ENCODE measurements at places on chromosomes 5 and 9.

DNA sequence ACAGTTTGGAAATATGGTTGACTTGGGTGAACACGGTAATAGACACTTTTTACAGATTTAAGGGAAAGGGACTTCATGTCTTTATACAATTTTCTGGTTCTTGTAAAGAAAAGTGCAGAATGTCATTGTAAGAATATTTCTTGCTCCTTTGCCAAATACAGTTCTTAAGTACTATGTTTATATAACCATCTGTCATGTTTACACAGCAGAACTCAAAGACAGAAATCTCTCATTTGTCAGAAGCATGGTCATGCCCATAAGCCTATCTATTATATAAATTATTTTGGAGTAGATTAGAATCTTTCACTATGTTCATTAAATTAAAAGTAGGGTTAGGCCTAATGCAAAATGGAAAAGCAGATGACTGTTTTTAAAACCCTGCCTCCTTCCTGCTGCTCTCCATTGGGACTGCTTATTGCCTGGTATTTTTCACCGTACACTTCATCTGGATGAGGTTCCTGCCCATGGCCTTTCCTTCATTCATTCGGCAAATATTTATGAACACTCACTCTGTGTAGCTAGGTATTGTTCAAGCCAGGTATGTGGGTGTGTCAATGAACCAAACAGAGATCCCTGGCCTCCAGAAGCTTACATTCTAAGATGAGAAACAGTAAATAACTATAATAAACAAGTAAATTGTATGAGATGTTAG lies 558.1 kb downstream of the NR2F1-AS1 start:
- DNase-seq = no peak

GRCh38 chr9:131672451-131672850 lies 67.4 kb downstream of the RAPGEF1 start:
- no peak for DNase-seq

GRCh38 chr5:150341331-150341730 lies 16.2 kb upstream of the TCOF1 start:
- DNase-seq = no peak

GRCh38 chr5:155591273-155591672 lies 577.7 kb downstream of the KIF4B start:
- DNase-seq = no peak

DNA sequence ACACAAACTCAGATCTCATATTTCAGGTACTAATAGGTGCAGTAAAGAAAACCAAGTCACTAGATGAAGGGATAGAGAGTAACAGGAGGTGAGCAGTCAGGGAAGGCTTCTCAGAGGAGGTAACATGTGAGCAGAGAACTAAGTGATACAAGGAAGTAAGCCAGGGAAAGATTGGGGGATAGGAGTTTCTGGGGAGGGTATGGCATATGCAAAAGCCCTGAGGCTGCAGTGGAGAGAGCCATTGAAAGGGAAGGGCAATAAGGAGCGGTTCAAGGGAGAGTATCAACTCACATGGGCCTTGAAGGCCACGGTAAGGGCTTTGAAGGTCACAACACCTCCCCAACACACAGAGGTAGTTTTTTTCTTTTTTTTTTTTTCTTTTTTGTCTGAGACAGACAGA lies 6.9 kb downstream of the OLFML2A start:
- DNase-seq = no peak

DNA sequence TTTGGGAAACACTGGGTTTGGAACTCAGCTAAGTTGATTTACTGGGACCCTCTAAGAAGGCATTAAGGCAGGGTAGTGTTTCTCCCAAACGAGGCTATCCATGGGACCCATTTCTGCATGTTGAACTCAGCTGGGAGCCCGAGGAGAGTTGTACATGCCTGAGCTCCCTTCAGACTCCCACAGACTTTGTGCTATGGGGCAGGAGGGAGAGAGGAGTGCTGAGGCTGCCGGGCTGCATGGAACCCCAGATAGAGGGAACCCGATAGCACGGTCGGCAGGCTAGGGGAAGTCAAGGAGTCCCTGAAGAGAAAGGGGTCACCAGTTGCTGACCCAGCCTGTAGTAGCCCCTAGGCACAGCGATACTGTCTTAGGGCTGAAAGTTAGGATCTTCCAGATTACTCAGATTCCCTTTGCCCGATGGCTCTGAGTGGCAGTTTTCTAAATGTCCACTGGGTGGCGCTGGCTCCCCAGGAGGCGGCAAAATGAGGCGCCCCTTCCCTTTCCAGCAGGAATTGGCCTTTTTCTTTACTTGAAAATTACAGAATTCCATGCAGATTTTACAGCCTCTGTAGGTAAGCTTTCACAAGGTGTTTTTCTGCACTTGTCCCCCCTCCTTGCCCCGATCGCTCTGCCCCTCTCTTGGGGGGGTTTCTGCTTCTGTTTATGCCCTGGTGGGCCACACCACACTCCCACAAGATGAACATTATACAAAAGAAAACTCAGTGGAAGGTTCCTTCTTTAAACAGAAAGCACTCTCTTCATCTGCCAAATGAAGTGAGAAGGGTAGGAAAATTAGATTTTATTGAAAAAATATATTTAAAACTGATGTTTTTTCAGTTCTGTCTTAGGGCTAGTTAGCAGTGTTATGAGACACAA lies 17.8 kb downstream of the NANS start:
- DNase-seq = peak; percentile 86

- no peak for DNase-seq
Observed at GRCh38 chr5:124139477-124139876, 607.0 kb downstream of the ZNF608 start.

DNA sequence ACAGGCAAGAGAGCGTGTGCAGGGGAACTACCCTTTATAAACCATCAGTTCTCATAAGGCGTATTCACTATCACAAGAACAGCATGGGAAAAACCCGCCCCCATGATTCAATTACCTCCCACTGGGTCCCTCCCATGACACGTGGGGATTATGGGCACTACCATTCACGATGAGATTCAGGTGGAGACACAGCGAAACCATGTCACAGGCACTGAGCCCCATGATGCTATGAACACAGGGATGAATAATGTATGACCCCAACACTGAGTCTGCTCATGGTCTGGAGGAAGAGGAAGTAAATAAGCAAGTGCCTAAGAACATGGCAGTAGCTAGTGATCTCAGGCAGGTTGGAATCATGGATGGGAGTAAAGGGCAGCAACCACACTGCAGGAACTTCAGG lies 281.0 kb upstream of the ZNF462 start:
- no peak for DNase-seq

DNA sequence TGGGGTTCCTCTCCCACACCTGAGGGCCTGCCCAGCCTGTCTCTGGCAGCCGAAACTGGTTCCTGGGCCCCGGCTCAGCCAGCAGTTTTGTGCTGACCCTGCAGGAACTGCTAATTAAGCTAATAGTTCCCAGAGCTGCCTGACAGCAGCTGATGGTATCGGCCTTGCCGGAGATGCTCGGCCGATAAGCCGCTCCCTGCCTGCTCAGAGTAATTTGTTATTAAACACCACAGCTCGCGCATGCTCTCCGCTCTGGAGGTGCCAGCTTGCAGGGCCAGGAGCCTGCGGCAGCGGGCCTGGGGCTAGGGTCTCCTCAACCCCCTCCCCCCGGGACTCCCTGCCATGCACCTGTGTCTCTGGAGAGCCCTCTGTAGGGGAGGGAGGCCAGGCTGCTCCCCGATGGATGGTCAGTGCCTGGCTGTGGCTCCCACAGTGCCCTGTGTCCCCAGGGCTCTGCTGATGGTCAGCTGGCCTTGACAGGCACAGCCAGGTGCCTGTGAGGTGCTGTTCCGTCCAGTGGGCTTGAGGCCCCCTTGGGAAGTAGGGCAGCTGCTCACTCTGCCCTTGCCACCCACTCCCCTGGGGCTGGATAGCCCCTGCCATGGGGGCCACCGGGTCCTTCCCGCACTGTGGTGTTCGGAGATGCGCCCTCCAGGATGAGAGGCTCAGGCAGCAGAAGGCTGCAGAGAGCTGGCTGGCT lies 41.7 kb downstream of the RXRA start:
- no peak for DNase-seq

DNA sequence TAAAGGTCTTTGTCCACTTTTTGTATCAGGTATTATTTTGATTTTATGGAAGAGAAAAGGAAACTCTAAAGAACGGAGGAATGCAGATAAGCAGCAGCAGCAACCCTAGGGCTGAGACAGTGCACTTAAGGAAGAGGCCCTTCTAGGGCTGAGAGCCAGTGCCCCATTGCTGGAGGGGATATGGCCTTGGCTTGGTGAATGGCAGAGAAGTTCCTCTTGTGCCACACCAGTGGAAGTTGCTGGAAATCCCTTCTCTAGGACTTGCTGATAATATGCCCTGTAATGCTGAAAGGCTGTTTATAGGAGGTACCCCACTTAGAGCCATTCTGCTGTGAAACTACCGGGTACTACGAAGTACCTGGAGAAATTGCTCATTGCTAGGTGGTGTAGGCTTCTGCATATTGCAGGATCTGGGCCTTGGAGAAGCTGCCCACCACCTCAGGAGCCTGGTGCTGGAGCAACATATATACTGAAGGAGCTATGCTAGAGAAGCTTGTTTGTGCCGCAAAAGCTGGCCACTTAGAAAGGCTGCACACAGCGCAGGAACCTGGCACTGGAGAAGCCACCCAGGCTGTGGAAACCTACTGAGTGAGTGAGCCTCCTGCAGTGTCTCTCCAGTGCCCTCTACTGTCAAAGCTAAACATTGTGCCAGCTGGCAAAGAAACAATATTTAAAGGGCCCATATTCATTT lies 9.6 kb upstream of the UBTD2 start:
- DNase-seq = peak; percentile 49

- no peak for DNase-seq
Observed at GRCh38 chr5:170368586-170368985, 20.6 kb downstream of the KCNMB1 start.

DNA sequence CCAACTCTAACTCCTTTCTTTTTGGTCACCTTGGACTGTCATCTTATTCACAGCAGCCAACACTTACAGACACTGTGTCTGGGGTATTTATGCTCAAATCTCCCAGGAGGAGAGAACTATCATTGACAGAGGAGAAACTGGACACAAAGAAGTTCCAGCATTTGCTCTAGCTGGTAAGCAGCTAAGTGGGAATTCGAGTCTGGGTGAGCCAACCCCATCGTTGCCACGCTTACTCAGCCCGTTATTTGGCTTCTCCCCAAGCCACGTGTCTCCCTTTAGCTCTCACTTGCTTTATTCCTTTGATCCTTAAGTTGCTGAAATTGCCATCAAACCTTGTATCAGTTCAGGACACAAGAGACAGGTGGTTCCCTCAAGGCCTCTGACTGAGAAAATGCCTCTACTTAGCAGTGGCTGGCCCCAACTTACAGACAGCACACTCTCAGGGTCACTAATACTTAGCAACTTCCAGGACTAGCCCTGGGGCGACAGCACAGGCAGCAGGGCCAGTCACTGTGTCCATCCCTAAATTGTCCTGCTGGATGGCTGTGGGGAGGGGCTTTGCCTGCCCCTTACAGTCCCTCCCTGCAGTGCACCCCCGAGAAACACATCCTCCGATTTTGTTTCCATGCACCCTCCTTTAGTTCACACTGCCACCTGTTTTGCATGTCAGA lies 1.4 kb downstream of the SLC36A2 start:
- no peak for DNase-seq

- no peak for DNase-seq
Observed at GRCh38 chr5:43034591-43034968, 5.5 kb downstream of the ANXA2R start.

- no peak for DNase-seq
Observed at GRCh38 chr9:16744394-16744793, 126.1 kb downstream of the BNC2 start.

- DNase-seq = no peak
Observed at GRCh38 chr5:154778534-154778933, 23.4 kb downstream of the LARP1 start.

DNA sequence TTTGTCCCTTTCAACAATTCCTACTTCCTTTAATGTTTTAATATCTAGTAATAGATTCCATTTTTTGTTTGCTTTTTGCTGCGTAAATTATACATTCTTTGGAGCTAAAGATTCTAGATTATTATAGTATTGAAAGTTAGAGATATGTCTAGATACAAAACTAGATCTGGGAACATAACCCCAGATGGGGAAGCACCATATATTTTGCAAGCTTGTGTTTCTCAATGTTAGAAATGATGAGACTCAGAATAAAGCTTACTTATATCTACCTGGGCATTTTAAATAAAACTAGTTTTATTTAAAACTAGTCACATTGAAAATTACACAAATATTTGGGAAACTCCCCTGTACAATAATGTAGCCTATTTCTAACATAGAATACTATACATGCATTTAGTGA lies 32.2 kb downstream of the TRIO start:
- no peak for DNase-seq

GRCh38 chr5:172322028-172322965 lies 38.7 kb upstream of the UBTD2 start:
- no peak for DNase-seq

- DNase-seq = no peak
Observed at GRCh38 chr9:91073049-91073810, 271.6 kb downstream of the SYK start.

DNA sequence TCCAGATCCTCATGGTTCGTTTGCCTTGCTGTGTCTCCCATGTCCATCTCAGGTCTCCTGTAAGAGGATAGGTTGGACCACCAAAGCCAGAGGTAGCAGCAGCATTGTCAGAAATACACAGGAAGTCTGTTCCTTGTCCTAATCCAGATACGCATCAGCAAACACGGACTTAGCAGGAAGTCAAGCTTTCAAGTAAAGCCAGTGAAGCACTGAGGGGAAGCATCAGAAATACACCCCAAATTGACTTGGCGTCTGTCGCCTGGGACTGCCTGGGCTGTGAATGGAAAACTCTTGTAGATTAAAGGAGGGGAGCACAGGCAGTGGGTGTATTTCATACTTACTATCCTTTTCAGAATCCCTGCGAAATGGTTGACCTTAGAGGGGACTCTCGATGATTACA lies 171.3 kb downstream of the PSAT1 start:
- no peak for DNase-seq

- no peak for DNase-seq
Observed at GRCh38 chr9:130891688-130892476, 4.7 kb downstream of the QRFP start.

DNA sequence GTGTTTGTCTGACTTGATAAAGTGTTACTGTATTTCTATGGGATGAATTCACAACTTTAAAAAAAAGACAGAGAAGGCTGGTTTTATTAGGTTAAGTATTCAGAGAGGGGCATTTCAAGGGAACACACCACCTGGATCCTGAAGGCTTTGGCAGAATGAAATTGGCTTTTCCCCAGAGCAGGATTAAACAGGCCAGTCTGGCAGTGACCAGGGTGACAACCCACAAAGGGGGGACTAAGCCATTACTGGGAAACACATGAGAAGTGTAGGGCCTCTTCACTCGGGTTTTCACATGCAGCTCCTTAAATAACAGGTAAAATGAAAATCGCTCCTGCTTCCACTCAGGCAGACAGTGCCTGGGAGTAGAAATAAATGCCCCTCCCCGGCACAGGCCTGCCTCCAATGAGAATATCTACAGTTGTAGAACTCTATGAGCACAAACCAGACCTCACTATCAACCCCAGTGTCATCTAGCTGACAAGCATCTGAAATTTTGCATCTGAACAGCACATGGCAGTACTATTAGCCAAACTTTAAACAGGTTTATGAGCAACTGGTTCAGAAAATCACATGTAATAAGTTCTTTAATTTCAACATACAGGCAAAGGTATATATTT lies 85.8 kb downstream of the LHFPL2 start:
- no peak for DNase-seq

GRCh38 chr9:32350682-32351081 lies 33.8 kb upstream of the ACO1 start:
- DNase-seq = no peak
